ENCODE measurements at places on chromosomes 11 and 22.

DNA sequence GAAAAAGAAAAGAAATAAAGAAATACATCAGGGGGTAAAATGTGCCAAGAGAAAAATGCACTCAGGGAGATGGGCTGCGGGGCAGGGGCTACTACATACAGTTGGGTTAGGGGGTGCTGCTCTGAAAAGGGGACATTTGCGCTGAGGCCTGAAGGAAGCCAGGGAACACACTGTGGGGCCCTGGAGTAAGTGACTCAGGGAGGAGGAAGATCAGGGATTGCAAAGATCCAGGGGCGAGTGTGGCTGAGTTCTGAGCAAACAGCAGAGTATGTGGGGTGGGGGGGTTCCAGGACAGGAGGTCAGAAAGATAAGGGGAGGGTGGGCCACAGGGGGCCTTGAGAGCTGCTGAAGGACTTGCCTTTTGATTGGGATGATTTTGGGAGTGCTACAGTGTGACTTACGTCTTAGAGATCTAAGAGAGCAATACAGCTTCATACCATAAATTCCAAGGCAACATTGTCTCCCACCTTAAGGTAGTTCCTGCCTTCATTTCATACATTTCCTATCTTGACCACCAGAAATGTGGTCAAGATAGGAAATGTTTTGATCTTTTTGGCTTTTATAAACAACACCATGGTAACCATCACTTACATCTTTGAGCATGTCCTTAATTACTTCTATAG lies 5.8 kb downstream of the A4GALT start:
- no peak for DNase-seq

GRCh38 chr11:100874203-100874602 lies 187.1 kb downstream of the ARHGAP42 start:
- DNase-seq: no peak

DNA sequence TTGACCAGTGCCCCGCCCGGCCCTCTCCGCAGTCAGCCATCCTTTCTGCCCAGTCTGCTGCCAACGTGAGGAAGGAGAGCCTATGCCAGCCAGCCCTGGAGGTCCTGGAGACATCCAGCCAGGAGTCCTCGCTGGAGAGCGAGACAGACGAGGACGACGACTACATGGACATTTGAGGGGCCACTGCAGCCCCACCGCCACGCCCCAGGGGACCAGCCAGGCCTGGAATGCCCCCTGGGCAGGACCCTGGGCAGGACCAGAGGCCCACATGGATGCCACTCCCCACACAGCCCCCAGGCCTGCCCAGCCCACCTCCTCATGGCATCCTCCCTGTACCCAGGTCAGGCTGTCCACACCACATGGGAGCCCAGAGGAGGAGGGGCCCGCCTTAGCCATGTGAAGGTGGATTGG lies 3.3 kb upstream of the SUSD2 start:
- DNase-seq: no peak

DNA sequence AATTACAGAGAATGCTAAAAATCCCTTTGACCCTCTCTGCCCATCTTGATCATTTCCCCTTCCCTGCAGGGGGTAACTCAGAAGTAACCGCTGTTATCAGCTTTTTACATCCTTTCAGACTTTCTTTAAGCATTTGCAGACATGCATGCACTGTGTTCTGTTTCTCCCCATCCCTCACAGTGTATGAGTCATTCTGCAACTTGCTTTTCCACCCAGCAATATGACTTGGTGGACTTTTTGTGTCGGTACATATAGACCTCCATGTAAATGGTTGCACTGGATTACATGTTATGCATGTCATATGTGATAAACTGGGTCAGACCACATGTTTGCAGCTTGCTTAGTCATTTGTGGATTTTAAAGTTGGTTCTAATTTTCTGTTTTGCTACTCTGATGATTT lies 87.7 kb upstream of the NECTIN1 start:
- no peak for DNase-seq

DNA sequence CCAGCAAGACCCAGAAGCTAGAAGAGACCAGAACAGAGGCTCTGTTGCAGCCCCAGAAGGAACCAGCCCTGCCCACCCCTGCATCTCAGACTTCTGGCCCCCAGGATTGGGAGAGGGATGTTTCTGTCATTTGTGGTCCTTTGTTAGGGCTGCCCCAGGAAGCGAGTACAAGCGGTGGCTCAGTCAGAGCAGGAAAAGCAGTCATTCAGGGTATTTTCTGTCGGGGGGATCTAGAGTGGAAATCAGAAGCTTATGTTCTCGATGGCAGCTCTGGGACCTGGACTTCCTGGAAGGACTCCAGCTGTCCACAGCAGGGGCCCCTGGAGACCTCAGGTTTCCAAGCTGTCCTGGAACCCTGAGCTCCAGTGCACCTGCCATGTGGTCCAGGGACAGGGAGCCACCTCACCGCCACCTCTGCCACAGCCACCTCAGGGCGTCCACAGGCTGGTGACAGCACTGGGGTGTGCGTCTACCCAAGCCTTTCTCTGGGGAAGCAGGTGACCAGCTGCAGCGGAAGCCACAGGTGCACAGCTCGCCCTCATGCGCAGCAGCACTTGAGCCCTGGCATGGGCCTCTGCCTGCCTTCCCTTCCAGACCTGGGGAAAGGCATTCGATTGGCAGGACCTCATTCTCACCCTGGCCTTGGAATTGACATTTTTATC lies 2.6 kb downstream of the KRTAP5-5 start:
- no peak for DNase-seq

GRCh38 chr22:23718371-23719165 lies 27.8 kb downstream of the RGL4 start:
- DNase-seq: no peak

GRCh38 chr22:50479721-50480120 lies 1.6 kb upstream of the ADM2 start:
- no peak for DNase-seq

DNA sequence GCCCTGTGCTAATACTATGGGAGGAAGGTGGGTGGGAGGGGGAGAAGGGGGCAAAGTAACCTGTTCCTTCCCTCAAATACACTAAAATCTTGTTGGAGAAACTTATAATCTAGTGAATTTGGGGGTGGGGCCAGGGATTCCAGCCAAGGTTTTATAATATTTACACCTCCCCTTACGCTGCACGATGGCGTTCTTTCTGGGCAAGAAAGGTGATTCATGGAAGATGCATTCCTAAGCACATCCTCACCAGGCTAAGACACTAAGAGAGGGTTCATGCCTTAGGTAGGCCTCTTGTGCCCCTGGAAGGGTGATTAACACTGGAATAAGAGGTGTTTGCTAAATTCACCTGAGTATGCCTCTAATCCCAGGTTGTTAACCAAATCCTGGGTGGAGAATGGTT lies 82.6 kb downstream of the BARX2 start:
- DNase-seq: no peak

- DNase-seq: no peak
Measured at GRCh38 chr11:117428186-117428855, 100.7 kb downstream of the CEP164 start.

DNA sequence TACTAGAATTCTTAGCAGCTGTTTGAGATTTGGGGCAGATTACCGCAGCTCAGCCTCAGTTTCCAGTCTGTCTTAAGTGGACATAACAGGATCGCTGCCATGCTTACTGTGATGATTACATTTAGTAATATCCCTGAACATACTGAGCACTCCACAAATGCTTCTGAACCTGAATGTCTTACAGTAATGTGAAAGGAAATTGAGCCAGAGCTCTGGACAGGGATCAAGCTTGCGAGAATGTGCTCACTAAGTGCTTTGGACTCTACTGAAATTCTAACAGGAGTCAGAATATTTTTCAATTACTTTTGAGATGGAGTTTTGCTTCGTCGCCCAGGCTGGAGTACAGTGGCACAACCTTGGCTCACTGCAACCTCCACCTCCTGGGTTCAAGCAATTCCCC lies 118.6 kb upstream of the RASSF10 start:
- DNase-seq: no peak

DNA sequence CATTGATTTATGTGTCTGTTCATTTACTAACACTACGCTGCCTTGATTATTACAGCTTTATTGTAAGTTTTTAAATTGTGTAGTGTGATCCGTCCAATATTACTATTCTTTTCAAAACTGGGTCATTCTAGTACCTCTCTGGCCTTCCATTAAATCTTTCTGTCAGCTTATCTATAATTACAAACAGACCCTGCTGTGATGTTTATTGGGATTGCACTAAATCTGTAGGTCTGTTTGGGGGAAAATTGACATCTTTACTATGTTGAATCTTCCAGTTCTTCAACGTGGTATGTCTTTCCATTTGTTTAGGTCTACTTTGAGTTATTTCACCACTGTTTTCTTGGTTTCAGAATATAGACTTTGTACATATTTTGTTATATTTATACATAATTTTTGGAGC lies 15.6 kb downstream of the CABIN1 start:
- DNase-seq: no peak

DNA sequence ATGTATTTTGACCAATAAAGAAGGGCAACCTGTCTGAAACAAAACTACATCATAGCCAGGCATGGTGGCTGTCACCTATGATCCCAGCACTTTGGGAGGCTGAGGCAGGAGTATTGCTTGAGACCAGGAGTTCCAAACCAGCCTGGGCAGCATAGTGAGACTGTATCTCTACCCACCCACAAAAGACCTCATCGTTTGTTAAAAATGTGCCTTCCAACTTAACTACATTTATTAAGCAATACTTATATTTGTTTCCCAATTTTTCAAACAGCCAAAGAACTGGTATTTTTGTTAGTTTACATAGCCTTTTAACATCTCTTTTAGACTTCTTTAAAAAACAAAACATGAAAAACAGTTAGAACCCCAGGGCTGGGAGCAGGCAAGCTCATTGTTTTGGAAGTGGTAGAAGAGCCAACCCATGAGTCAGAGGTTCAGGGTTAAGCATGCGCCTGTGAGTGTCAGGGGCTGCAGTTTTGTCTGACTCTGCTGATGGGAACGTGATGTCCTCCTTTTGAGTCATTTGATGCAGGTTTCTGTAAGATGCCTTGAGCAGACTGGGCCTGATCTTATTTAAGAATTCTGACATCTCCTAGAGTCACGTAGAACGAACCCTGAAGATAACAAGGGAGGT lies 53.9 kb upstream of the CRTAM start:
- DNase-seq: no peak

All from CD4-positive, alpha-beta T cell treated with Interleukin-15 for 1 hour (primary cell).